Hematopoietic multipotent progenitor cell treated with erythropoietin and hydrocortisone succinate and interleukin-3 and kit ligand, for 6 days (in vitro differentiated cells): ENCODE measurements at places on chromosomes 4 and X.

DNA sequence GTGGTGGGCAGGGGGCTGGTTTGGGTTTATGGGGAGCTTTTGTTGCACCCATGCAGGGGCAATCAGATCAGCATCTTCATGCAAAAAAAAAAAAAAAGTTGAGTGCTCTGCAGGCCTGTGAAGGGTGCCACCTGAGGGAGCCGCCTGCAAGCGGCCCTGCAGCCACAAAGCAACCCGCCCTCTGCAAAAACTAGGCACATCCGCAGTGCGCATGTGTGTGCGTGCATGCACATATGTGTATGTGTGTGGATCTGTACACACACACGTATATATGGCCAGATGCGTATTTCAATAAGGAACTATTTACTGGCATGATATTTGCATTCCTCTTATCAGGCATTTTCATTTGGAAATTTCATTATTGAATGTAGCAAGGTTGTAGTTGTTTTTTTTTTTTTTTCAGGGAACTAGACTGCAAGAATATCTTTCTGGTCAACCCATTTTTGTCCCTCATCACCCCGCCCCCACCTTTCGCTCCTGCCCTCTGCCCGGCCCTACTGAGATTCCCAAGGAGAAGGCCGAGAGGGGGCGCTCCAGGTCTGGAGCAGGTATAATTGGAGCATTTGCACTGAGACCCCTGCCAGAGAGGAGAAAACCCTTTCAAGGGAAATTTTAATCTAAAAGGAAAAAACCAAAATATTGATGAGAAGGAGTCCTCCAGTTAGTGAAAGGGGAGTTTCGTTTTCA, 18.1 kb downstream of the CCNQ start:
- DNase-seq = no peak

- DNase-seq = no peak
These were observed 33.3 kb downstream of the BBS12 start for GRCh38 chr4:122765692-122766352.

DNA sequence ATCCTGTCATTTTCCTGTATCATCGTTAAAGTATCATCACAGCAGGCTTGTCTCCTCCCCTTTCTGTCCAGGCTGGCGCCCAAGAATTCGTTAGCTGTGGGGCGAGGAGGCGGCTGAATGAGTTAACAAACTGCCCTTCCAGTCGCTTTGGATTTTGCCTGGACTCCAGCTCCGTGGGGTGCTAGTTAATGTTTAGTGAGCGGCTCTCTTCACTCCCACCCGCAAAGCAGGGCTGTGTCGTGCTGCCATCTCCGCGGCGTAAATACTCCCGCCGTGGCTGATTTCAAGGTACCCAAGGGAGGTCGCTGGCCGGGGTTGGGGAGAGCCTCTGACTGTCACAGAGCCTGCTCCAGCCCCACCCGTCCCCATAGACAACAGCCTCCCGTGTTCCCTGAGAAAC, 44.9 kb upstream of the SPRY1 start:
- DNase-seq = no peak

DNA sequence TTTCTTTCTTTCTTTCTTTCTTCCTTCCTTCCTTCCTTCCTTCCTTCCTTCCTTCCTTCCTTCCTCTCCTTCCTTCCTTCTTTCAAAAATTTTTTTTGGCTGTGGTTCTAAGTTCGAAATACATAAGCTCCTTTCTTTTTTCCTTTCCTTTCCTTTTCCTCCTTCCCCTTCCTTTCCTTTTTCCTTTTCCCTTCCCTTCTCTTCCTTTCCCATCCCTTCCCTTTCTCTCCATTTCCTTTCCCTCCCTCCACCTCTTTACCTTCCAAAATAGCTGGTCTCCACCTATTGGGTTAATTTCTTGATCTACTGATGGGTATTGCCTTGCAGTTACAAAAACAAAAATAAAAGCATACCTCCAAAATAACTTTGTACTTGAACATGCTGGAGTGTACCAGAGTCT, 73.4 kb upstream of the GPRIN3 start:
- no peak for DNase-seq

DNA sequence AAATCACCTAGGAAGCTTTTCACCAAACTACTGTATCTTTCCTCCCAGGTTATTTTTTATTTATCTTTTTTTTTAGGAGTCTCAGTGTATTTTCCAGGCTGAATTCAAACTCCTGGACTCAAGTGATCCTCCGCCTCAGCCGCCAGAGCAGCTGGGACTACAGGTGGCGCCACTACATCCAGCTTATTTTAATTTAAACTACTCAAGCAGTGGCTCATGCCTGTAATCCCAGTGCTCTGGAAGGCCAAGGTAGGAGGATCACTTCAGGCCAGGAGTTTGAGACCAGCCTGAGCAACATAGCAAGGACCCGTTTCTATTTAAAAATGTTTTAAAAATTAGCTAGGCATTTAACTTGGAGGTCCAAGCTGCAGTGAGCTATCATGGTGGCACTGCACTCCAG, 37.8 kb downstream of the LEF1 start:
- DNase-seq = no peak

GRCh38 chr4:152072001-152072485, 311.2 kb upstream of the GATB start:
- DNase-seq = no peak

DNA sequence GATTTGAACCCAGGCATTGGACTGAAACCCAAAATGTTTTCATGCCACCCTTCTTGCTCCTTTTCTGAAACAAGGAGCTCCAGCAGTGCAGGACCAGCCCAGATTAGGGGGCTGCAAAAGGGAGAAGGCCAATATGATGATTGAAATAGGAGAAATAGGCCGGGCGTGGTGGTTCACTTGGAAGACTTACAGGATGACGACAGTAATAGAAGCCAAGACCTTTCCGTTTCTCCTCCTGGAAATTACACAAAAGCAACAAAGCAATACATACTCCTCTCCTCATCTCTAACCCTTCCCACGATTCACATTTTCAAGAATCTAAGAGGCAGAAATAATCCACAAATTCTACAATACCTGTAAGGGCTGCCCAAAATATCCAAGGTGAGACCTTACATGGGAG, 90.8 kb downstream of the ANAPC4 start:
- no peak for DNase-seq

DNA sequence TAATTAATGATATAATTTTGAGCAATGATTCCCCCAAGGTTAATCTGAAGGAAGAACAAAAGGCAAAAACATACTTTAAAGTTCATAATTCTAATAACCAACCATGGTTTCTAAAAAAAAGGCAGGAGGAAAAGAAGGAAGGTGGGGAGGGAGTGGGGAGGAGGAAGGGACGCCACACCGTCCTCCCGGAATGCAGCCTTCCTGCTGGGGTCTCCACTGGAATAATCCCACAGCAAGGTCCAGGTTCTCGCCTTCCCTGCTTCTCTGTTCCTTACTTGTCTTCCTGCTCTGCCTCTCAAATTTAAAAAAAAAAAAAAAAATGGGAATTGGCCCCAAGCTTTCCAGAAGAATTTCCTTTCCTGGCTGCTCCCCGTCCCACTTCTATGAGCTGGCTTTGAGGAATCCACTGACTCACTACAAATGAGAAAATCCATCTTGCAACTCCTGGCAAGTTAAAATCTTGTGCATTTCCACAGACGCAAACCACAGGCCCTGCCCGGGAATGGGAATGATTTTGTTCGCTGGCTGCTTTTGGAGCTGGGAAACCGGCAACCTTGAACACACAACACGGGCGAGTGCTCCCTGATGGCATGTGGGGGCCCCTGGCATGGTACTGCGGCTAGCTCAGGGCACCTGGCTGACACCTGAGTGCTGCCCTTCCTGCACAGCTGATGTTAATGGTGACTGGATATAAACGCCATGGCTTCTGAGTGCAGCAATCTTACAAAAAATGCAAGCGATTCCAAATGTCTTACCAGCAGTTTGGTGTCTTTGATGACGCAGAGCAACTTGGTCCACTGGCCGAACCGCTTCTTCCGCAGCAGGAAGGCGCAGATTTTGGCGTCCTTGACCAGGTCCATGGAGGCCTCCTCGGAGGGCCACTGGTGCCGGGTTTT, 97.0 kb downstream of the AFAP1 start:
- no peak for DNase-seq

DNA sequence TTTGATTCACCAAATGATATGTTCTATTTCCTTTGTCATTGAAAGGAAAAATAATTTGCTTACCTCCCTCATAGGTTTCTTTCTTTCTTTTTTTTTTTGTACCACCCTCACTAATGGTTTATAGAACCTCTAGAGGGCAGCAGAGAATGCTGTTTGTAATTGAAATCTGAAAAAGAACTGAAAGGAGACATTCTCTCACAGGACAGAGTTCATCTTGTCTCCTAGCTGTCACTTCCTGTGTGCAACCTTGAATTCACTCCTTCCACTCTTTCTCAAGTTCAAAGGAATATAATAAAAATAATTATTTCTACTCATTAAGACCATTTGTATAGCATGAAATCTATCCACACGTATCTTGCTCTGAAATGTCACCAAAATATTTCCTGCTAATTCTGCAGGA, 51.0 kb downstream of the GUCY1B1 start:
- DNase-seq = peak; percentile 94

GRCh38 chr4:22323691-22324090, 192.2 kb downstream of the ADGRA3 start:
- no peak for DNase-seq

DNA sequence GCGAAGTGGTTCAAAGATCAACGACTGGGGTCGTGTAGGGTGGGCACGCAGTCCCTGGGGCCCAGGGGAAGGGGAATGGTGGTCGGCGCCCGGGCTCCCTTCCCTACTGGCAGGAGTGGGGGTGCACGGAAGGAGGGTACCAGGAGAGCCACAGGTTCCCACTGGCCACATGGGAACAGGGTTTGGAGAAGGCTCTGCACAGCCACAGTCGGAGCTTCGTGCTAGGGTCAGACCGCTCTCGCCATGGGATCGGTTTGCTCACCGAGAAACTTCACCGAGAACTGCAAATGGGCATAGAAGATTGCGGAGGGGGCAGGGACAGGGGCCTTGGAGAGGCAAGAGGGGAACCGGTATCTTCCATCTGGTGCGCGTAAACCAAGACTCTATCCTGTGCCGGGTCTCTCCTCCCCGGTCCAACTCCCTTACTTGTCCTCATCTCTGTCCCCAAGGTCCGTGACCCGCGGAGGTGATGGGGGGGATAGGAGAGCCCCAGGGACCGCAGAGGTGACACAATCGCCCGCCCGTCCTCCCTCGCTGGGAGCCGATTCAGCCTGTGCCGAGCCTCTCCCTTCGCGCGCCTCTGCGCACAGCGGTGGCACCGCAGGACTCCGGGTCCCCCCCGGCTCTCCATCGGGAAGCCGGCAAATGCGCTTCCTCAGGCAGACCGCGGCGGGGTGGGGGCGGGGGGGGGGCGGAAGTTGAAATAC, 1.0 kb downstream of the SCD5 start:
- DNase-seq = no peak

- peak; percentile 61 for DNase-seq
These were observed 7.7 kb downstream of the GAK start for GRCh38 chr4:924107-925096.

DNA sequence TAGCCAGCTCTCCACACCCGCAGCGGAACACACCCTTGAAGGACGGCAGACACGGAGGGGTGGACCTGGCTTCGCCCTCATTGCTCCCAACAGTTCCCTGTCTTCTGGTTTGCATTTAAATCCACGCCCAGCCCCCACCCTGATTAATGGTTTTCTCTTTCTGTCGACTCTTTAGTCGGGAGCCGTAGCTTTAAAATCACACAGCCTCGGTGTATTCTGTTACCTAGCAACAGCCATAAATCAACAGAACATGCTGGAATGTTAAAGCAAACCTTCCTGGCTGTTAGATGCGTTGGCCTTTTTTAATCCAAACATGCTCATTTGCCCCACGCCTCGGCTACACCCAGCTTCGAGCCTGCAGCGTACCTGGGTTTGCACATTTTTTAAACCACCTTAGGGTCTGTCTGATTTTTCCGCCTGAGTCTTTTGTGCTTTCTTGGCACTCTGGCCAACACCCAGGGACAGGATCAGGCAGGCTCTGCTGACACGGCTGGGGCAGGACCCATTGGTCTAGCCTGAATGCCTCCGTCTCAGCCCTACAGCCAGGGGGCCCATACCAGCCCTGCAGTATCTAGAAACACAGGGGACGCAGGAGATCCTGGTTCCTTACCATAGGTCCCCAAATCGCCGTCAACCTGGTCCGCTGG, 21.4 kb upstream of the PPP2R2C start:
- DNase-seq = no peak

DNA sequence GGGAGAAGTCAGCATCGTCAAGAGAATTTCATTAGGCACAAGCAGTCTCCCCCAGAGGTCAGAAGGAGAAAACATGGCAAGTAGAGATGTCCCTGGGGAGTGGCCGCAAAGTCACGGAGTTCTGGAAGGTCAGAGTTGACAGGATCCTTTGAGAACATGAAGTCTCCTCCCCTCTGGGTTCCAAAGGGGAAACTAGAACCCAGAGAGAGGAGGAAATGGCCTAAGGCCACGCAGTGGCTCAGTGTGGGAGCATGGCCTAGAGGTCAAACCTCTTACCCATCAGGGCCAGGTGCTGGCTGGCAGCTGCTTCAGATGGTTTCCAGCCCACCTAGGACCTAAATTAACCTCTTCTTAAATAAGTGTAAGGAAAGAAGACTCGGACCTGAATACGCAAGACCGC, 884 bp downstream of the IDH3G start:
- DNase-seq = no peak

GRCh38 chrX:23765868-23766267, 17.1 kb upstream of the SAT1 start:
- no peak for DNase-seq

- no peak for DNase-seq
These were observed 92.7 kb upstream of the ARX start for GRCh38 chrX:25108481-25108880.

DNA sequence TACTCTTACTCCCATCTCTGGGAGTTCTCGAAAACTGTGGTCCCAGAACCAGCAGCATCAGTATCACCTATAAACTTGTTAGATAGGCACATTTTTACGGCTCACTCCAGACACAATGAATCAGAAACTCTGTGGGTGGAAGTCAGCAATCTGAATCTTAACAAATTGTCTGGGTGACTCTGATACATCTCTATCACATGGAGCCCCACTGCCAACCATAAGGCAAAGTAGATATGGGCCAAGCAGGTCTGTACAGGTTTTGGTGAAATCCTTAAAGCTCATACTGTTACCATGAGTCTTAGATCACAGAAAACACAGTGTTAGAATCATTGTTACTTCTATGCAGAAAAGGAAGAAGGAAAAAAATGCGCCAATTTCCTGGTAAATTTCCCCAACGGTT, 122.5 kb upstream of the HCCS start:
- no peak for DNase-seq

GRCh38 chr4:156182269-156182668, 228.6 kb upstream of the CTSO start:
- DNase-seq = no peak
